CD4-positive, alpha-beta T cell treated with Interleukin-6 for 4 hours (primary cell): ENCODE measurements at places on chromosomes 4 and X.

- DNase-seq = no peak
These were observed 19.8 kb upstream of the ZXDA start for GRCh38 chrX:57930051-57930450.

DNA sequence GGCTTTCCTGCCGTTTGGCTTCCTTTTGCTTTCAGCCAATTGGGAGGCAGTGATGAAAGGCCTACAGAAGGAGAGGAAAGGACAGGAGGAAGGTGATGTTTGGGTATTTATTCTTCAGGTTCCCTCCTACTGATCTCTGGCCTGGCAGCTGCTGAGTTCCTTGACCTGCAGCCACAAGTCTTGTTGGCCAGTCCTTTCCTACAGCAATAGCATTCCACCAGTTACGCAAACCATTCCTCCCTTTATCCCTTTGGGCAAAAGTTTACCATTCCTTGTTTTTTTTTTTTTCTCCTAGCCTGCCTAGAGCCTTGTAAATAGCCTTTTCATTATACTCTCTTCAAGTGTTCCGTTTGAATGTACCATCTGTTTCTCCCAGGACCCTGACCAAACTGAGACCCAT, 198.1 kb upstream of the FTHL17 start:
- no peak for DNase-seq

DNA sequence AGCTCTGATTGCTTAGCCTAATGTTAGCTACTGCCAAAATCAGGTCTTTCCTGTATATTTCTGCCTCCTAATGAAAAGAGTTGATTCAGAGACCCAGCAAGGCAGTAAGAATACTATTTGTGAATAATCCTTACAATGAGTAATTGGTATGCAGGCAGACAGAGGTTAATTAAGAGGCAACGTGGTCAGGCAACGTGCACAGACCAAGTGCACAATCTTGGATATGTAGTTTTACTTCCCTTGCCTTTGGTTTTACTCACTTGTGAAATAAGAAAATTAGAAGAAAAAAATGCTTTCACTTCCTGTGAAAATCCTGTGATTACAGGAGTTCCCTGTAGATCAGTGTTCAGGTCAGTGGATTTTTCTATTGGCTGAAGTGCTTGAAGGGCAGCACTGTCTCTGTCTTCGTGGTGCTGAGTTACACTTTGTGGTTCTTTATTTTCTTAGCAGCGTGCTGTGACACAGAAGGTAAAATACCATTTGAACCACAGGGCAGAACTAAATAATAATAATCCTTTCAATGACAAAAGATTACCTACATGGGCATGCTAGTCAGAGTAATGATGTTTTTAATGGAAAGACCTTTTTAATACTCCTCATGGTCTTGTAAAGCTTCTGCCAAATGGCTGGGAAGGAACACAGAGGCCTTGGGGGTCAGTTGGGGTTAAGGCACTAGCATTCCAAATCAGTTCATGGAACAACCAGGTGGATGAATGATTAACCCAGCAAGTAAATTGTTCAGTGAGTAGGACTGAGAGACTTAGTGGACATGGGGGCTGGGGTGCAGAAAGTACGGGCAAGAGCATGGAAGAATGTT, 430.9 kb downstream of the MAPK10 start:
- no peak for DNase-seq

DNA sequence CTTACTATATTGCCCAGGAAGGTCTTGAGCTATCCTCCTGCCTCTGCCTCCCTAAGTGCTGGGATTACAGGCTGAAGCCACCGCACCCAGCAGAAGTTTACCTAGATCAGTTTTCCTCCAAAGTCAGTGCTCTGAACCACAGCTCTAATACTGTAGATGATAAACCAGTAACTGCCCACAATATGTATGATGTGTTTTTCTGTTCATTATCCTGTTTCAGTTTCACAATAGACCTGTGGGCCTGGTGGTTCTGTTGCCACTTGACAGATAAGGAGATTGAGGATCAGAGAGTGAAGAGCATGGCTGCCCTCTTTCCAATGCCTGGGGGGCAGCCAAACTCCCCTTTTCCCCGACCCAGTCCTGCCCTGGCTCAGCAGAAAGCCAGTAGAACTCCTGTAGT, 87.0 kb downstream of the EFNB1 start:
- DNase-seq = no peak

- DNase-seq = no peak
These were observed 347.5 kb downstream of the NKX6-1 start for GRCh38 chr4:84151574-84151973.

GRCh38 chr4:159158985-159159384, 56.1 kb downstream of the RAPGEF2 start:
- DNase-seq = no peak

DNA sequence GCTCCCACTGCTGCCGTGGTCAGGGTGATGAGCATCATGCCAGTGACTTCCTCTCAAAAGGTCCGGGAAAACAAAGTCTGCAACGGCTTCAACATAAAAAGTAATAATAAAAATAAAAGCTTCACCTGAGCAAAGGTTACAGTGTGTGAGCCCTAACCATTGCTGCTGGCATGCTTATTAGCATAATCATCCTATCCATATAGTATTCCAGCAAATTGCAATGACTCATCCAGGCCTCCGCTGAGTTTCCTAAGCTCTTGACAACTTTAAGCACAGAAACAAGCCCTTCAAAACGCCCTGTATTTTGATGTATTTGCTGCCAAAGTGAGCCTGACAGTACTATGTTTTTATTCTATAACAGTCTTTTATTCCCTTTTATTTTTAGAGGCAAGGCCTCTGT, 100.5 kb downstream of the AASDH start:
- no peak for DNase-seq

- DNase-seq = no peak
These were observed 78.3 kb downstream of the CLDN34 start for GRCh38 chrX:10045327-10046000.

DNA sequence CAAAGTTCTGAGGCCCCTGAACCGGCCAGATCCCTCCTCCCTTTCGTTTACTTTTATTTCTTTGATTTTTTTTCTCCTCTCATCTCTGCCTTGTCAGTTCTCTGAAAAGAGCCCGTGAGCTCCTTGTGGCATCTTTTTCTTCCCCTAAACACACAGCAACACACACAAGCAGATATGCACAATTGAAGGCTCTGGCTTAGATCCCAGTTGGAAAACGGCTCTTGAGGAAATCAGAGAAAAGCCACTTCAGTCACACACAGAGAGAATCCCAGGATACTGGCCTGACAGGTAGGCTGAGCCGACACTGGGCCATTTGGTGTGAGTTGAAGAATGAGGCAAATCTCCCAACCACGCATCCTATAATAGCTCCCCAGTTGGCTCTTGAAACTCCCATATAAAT, 12.9 kb downstream of the DIPK2B start:
- DNase-seq = no peak

DNA sequence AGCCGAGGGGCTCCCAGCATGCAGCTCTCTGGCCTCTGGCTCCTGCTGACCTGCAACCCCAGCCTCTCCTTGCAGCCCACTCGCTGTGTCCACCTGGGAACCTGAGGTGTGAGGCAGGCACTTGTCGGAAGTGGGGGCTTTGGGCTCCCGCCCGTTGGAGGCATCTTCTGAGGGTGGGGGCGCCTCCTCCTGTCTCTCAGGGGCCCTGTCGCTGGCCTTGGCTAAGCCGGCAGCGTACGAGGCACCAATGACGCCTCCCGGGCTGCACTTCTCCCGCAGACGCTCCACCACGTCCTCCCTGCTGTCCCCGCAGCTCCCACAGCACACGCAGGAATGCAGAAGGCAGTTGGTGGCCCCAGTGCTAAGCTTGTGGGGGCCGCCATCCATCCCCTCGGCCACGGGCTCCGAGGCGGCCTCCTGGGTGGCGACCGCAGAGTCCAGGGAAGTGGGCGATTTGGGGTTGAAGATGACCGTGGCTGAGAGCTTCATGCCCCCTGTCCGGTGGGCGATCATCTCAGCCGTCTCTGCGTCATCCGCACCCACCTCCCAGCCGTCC, 42.5 kb upstream of the MXD4 start:
- DNase-seq = no peak

GRCh38 chr4:38582889-38583470, 81.0 kb upstream of the KLF3 start:
- DNase-seq = peak; percentile 20

DNA sequence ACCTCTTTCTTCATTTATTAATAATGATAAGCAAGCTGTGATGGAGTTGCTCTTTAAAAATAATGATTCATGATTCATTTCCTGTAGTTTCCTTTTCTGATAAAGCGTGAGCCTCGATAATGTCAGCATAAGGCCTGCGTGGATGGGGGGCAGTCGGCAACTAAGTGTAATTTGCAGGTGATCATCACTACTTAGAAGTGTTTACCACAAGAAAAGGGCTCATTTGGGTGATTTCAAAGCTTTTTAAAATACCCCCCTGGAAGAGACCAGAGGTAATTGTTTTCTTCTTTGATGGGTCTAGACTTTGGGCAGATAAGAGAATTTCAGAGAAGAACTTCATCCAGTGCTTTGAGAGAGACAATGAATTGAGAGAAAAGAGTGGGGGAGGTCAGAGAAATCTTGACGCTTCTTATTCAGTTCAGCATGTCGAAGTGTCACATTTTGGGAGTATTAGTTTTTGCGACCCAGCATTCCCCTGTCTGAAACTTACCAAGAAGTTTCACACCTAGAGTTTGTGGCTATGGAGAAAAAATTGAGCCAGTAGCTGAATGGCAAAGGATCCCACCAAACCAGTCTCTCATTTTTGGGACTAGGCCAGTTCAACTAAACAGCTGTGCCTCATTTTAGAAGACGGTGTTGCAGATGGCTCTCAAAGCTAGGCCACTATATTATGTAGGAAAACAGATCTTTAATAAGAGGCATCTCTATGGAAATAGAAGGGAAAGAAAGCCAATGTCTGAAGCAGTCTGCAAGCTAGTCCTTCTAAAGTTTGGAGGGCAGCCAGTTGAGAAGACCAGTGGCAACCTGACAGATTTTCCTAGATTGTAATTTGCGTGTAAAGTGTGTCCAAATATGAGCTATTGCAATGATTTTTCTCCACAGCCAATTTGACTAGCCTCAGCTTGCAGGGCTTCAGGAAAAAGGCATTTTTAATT, 171.0 kb upstream of the PPP1R2C start:
- DNase-seq = peak; percentile 67

DNA sequence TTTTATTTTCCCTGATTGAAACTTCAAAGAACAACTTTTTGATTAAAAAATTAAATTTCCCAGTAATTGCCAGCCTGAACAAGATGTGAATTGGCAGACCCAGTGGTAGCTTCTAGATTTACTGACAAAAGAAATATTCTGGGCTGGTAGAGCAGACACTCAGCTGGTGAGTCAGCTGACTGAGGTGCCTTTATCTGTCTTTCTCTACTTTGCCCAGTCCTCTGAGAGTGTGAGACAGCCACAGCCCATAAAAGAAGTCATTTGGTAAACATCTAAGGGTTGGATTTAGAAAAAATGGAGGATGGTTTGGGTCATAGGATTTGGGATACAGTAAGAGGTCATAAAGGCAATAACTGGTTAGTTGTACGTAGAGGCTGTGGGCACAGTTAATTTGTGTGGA, 54.5 kb downstream of the CCSER1 start:
- DNase-seq = no peak

GRCh38 chr4:142700531-142700930, 145.6 kb downstream of the INPP4B start:
- no peak for DNase-seq

- DNase-seq = no peak
These were observed 237.0 kb downstream of the SCFD2 start for GRCh38 chr4:53128706-53129357.

DNA sequence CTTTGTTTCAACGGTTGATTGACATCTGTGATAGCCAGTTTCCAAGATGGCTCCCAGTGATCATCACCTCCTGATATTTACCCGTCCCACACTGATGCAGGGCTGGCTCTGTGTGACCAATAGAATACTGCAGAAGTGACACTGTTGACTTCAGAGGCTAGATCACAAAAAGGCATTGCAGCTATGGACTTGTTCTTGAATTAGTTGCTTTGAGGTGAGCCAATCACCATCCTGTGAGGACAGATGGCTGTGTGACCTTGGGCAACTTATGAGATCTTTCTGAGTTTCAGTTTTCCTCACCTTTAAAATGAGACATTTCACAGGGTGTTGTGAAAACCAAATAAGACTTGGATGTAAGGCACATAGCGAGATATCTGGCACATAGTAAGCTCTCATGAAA, 1.8 kb upstream of the GPR82 start:
- DNase-seq = no peak

- DNase-seq = no peak
These were observed 66.7 kb upstream of the PRPS1 start for GRCh38 chrX:107561468-107562215.

- no peak for DNase-seq
These were observed 21.6 kb downstream of the C4orf50 start for GRCh38 chr4:5996641-5997040.

DNA sequence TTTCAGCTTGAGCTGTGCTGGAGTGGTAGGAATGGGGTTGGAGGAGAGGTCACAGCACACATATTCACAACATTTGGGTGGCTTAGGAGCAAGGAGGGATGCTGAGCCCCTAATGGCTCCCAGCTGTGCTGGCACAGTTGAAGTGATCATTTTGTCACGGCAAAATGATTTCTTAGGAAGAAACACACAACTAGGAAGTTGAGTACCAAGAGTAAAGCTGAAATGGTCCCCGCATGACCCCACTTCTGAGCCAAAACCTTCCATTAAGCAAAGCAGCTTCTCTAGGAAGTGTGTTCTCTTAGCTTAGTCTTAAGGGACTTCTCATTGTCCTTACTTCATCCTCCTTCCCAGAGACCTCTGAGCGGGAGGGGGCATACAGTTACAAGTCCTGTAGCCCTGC, 12.6 kb downstream of the CAPN6 start:
- no peak for DNase-seq

DNA sequence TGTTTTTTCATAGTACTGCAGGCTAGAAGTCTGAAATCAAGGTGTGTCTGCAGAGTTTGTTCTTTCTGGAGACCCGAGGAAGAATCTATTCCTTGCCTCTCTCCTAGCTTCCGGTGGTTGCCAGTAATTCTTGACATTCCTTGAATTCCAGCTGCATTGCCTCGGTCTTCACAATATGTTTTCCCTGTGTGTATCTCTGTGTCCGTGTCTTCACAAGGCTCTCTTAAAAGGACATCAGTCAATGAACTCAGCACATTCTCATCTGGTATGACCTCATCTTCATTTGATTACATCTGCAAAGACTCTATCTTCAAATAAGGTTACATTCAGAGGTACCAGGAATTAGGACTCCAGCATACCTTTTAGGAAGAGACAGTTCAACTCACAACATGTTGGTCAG, 163.4 kb downstream of the BANK1 start:
- DNase-seq = no peak

- no peak for DNase-seq
These were observed 125.1 kb downstream of the MAML3 start for GRCh38 chr4:140028676-140029517.

- no peak for DNase-seq
These were observed 1948.4 kb upstream of the IGFBP7 start for GRCh38 chr4:59058543-59058942.

DNA sequence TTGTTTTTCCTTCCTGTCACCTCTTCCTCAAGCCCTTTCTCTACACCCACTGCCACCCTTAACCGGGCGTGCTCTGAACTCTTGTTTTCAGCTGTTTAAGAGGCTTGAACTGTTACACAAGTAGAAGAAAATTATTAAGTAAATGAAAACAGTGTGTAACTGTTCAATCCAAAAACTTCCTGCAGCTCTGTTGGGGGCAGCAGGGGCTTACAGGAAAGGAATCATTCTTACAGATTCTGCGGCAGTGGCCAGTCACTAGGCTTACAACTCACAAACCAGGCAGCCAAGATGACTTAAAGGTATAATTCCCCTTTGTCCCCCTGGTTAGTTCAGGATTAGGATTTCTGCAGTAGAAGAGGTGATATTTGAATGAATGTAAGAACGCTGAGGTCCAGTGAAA, 70.2 kb upstream of the ETNPPL start:
- DNase-seq = no peak

GRCh38 chr4:150950657-150951288, 64.3 kb downstream of the LRBA start:
- no peak for DNase-seq
